ENCODE measurements at places on chromosomes 3 and 15.

- no peak for DNase-seq
These were observed 316.6 kb downstream of the CGGBP1 start for GRCh38 chr3:87742250-87742649.

GRCh38 chr3:123807820-123808219 lies 76.3 kb downstream of the MYLK start:
- no peak for DNase-seq

DNA sequence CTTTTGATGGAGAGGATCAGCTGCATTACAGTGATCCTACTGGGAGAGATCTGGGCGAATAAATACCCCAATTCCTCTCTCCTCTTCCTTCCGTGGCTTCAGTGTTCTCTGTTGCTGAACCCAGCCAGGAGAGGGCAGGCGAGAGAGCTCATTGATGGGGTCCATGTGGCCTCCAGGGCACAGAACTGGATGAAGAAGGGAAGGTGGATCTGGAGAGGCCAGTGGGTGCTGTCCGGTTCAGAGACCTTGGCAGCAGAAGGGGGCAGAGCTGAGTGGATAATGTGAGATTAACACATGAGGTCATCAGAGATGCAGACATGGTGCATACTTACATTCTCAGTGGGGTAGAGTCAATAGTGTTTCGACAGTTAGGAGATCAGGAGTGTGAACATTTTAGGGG lies 193.6 kb downstream of the CLSTN2 start:
- peak; percentile 49 for DNase-seq

GRCh38 chr3:124034016-124034843 lies 42.3 kb upstream of the ROPN1 start:
- peak; percentile 39 for DNase-seq

GRCh38 chr15:63276342-63277037 lies 915 bp upstream of the APH1B start:
- DNase-seq = no peak

DNA sequence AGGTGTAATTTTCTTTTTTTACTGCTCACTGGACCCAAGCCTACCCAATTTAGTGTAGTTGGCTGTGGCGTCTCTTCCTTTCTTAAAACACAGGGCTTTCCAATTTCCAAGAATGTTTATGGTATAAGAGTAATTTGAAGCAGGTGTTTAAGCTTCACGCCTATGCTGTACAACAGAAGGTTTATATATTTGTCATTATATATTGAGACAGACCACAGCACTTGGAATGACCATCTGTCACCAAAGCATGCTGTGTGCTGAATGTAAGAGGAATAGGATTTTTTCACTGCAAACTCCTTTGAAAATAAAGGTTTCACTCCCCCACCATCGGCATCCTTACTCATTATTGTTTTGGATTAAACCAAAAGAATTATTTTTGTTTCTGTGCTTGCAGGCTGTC lies 325.7 kb downstream of the OTOL1 start:
- no peak for DNase-seq

DNA sequence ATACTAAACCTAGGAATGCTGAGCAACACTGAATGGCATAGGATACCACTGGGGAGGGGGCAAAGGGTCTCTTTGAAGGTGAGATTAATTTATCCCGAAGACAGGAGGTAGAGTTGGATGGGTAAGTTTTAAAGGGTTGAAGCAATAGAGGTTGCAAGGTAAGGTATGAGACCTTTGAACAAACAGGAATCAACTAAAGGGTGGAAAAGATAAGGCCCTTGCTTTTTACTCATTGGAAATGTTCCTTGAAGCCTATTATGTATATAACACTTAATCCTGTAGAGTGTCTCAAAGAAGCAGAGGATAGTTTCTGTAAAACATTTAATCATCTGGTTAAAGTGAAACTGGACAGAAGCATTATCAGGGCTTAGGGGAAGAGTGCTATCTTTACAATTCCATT lies 5.7 kb downstream of the ABHD5 start:
- no peak for DNase-seq

GRCh38 chr3:14186854-14187458 lies 8.3 kb downstream of the LSM3 start:
- DNase-seq = no peak

DNA sequence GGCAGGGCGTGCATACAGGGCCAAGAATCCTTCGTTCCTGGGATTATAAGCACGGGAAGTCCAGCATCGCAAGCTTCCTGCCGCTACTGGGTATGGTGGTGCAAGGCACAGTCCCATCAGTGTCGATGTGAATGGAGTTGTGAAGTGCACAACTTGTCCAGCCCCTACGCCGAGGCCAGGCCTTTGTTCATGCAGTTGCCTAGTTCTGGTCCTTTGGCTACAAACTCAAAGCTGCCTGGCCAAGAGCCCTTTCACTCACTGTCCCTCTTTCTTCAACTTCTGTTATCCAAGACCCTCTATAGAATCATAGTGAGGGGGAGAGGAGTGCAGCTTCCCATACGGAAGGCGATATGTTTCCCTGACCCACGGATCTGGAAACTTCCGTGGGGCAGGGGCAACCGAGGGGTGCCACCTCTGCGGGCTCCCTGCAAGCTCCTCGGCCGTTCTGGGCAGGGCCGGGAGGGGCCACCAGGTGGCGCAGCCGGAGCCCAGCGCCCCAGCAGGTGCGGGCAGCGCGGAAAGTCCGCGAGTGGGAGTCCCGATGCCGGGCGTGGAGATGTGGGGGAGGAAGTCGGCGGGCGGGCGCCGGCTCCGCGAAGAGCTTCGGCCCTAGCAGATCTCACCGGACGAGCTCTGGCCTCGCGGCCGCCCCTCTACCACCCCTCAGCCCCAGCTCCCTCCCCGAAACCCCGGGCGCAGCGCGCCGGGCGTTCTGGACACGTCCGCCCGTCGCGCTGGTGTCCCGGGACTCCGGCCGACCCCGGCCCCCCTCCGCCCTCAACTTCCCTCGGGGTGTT lies 693 bp downstream of the RASGRP1 start:
- DNase-seq = peak; percentile 80

Data from Right ventricle myocardium superior (tissue), 1 donor.